ENCODE measurements at places on chromosomes 3 and 15.

- no peaks in the 10 kb centered on the region for H3K36me3 ChIP-seq
- H3K27ac ChIP-seq: no peak overlapping the region
- H3K4me1 ChIP-seq: no peaks in the 10 kb centered on the region
- peaks cover 89% of the 10 kb centered on the region for H3K27me3 ChIP-seq
Observed at GRCh38 chr3:10700821-10701220, 115.2 kb upstream of the SLC6A11 start.

DNA sequence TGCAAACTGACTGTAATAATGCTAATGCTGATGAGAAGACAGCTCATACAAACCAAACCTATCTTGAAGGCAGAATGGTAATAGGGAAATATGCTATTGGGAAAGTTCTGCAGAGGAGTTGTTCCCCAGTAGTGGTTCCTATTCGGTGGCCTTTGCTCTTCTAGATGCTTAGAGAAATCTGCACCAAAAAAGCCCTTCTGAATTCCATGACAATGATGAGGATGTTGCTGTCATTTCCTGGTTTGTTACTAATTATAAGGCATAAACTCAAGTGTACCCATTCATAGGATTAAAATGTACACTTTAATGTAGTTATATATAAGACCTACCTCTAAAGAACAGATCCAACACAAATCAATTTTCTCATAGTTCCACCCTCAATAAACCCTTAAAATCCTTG lies 30.1 kb downstream of the TOMM70 start:
- peaks cover 45% of the 10 kb centered on the region for H3K36me3 ChIP-seq
- no peaks in the 10 kb centered on the region for H3K4me1 ChIP-seq
- H3K4me3 ChIP-seq: no peak overlapping the region
- DNase-seq: no peak
- no peaks in the 10 kb centered on the region for H3K27me3 ChIP-seq

GRCh38 chr3:71492566-71492965 lies 91.0 kb downstream of the FOXP1 start:
- peak overlapping the region; percentile 95 for H3K27ac ChIP-seq
- peak overlapping the region; percentile 81 for H3K4me3 ChIP-seq
- H3K27me3 ChIP-seq: no peaks in the 10 kb centered on the region
- H3K36me3 ChIP-seq: peaks cover 15% of the 10 kb centered on the region

DNA sequence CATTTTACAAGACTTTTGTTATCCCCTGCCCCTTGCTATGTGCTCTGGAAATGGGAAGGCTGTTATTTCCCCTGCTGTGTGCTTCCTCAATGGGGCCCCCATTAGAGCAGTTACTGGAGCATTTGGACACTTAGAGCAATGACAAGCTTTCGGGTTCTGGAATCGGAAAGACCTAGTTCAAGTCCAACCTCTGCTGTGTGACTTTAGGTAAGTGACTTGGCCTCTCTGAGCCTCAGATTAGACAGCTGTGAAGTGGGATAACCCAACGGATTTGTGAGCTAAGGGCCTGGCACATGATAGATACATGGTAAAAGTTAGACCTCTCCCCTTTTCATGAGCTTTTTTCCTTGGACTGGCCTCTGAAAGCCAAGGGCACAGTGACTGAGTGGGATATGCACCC lies 84.0 kb upstream of the SEC13 start:
- DNase-seq: no peak
- H3K36me3 ChIP-seq: no peaks in the 10 kb centered on the region
- H3K4me1 ChIP-seq: peaks cover 5% of the 10 kb centered on the region
- H3K4me3 ChIP-seq: no peak overlapping the region

DNA sequence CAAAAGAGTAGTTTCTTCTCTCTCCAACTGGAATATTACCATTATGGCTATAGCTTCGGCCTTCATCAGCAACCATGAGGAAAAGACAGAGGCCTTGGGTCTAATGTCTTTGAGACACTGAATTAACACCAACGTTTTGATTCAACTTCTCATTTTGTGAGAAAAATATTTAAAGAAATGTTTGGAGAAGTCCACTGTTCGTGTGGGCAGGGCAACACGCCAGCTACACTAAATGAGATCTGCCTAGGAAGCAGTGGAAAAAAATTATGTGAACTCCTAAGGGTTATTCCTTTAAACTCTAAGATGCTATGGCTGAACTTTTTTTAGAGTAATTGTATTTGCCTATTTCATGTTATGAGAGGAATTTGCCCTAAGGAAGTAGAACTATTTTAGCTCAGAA lies 41.8 kb downstream of the NCEH1 start:
- H3K27me3 ChIP-seq: no peaks in the 10 kb centered on the region
- no peak overlapping the region for H3K4me3 ChIP-seq
- no peaks in the 10 kb centered on the region for H3K36me3 ChIP-seq
- no peak for DNase-seq
